Neural crest cell (in vitro differentiated cells): ENCODE measurements at places on chromosomes 16 and 17. TPM values are rescaled to one million over a fixed set of nuclear protein-coding genes. Genes with fewer than 3 reads are reported as not detected.
A peak's percentile ranks its signal among the peaks of the same experiment; 100 is the strongest.

DNAAF8 gene
- total RNA-seq, result 0.68 and 0.96 TPM in 2 replicates

ICAM2 gene
- total RNA-seq, result not detected in 2 replicates

HS3ST3B1 gene
- total RNA-seq, result 57.0 and 58.3 TPM in 2 replicates

OR2C1 gene
- total RNA-seq, result 0.16 TPM in 1 of 2 replicates, not detected in the other

ELMO3 gene
- 3.9 and 4.5 TPM in 2 replicates for total RNA-seq

RILP gene
- total RNA-seq, result 1.2 and 1.8 TPM in 2 replicates

GNG13 gene
- not detected in 2 replicates for total RNA-seq

PRSS36 gene
- 0.68 and 1.1 TPM in 2 replicates for total RNA-seq

UNKL gene
- 18.6 and 26.2 TPM in 2 replicates for total RNA-seq

GRCh38 chr17:45398800-45399199 lies 33.9 kb downstream of the ARHGAP27 start:
- no peak for DNase-seq
- H3K4me1 ChIP-seq, result peaks cover 10% of the 10 kb centered on the region
- no peak overlapping the region for H3K27ac ChIP-seq
- no peaks in the 10 kb centered on the region for H3K36me3 ChIP-seq
- H3K4me3 ChIP-seq, result no peak overlapping the region

GRCh38 chr17:17843096-17843495 lies 6.3 kb upstream of the SREBF1 start:
- no peak for DNase-seq
- H3K27me3 ChIP-seq, result no peaks in the 10 kb centered on the region
- no peaks in the 10 kb centered on the region for H3K36me3 ChIP-seq
- H3K27ac ChIP-seq, result no peak overlapping the region
- H3K4me1 ChIP-seq, result peaks cover 29% of the 10 kb centered on the region
- no peak overlapping the region for H3K4me3 ChIP-seq

- H3K27me3 ChIP-seq, result no peaks in the 10 kb centered on the region
- no peaks in the 10 kb centered on the region for H3K36me3 ChIP-seq
- no peak for DNase-seq
- H3K4me3 ChIP-seq, result no peak overlapping the region
These were observed 158.8 kb downstream of the CCDC182 start for GRCh38 chr17:57586196-57586740.

DNA sequence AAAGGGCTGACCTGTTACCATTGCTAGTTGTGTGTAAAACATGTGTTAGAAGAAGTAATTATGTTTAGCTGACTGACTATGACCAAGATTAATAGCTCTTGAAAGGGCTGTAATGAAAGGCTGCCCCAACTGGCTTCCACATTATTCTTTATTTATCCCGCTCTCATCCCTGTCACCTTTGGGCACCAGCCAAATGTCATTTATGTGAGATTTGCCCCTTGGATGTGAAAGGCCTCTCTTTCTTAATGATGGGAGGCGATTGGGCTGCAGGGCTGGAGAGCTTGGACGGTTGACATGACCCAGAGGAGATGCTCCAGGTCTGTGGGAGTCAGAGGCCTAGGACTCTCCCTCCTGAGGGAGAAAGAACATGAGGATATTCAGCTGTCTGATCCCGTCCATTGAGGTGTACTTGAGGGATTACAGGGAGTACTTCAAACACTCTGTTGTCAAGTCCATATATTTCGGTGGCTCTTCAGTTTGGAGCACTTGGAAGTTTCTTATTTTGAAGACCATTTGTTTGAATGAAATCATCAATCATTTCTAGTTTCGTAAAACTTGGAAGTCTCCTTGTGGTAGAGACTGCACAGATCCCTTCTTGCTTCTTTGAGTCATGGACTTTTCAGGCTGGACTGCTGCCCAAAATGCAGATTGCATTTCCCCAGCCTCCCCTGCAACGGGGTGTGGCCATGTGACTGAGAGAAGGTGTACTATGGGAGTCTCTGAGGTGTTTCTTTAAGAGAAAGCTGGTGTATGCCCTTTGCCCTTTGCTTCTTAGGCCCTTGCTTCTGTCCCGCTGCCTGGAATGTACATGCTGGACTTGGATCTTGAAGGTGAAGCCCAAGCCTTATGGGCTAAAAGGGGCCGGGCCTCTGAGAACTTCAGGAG lies 51.3 kb downstream of the FTO start:
- peak overlapping the region; percentile 61 for H3K4me3 ChIP-seq
- peaks cover 7% of the 10 kb centered on the region for H3K27me3 ChIP-seq
- no peak for DNase-seq
- peak overlapping the region; percentile 25 for H3K27ac ChIP-seq
- H3K36me3 ChIP-seq, result no peaks in the 10 kb centered on the region

DNA sequence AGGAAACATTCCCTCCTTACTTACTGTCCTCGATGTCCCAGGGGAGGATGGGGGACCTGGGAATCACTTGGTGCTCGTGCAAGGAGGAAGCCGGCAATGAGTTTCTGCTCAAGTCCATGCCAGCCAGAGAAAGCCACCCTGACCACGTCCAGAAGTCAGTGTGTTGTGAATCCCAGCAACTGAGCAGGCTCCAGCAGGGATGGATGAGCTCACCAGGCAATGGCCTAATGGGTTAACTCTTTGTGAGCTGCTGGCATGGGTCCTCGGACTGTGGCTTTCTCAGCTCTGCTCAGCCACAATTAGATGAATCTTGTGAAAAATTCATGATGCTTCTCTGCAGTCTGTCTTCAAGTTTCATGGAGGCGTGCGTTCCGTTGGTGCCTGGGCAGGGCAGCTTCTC lies at the start of gene PIRT:
PIRT (minus strand) TSS at position 167 of the 400 bp plus-strand sequence. CDS start 12,442 bp downstream, outside the sequence.
- H3K4me3 ChIP-seq, result no peak within 1 kb of the TSS
- no peak for DNase-seq
- peaks cover 5% of the 10 kb centered on the region for H3K27me3 ChIP-seq
- H3K36me3 ChIP-seq, result no peaks in the 10 kb centered on the region
- H3K27ac ChIP-seq, result no peak within 1 kb of the TSS

- no peaks in the 10 kb centered on the region for H3K27me3 ChIP-seq
- no peaks in the 10 kb centered on the region for H3K36me3 ChIP-seq
- DNase-seq, result peak; percentile 37
These were observed 622 bp downstream of the NDEL1 start for GRCh38 chr17:8436169-8436843.

GRCh38 chr17:40986920-40987319 lies 2.8 kb upstream of the KRT40 start:
- H3K36me3 ChIP-seq, result no peaks in the 10 kb centered on the region
- peaks cover 8% of the 10 kb centered on the region for H3K27me3 ChIP-seq
- no peaks in the 10 kb centered on the region for H3K4me1 ChIP-seq

DNA sequence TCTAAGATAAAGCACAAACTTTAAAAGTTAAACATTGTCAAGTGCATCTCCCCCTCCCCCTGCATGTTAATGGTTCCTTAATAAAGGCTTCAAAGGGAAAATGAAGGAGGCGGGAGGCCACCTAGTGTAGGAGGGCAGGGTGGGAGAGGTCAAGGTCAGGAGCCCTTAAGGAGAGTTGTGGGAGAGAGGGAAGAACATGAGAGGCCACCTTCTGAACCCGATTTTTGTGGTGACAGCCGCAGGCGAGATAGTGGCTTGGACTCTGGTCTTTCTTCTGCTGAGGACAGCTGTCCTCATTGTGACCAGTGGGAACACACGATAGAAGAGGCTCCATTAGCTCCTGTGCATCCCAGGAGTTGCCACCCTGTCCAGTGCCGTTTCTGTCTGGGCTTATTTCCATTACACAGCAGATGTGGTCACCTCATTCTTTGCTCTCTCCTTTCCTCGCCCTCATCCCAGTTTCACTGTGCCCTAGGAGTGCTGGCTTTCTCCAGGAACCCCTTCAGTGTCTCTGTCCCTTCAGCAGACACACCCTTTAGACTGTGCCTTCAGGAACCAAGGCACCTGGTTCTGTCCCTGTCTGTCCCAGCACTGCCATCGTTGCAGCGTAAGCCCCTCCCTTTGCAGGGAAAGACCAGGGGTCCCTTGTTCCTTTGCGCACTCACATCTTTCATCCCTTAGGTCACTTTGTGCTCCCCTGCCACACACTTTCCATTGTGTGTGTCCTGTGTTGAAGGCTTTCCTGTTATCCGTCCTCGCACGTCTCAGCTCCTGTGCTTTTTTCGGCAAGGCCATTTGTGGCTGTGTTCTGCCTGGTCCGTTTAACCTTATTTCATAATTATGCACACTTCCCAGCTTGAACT lies 7.5 kb downstream of the SEC14L1 start:
- DNase-seq, result no peak
- H3K27me3 ChIP-seq, result no peaks in the 10 kb centered on the region
- H3K27ac ChIP-seq, result peak overlapping the region; percentile 38
- peak overlapping the region; percentile 44 for H3K4me3 ChIP-seq
- H3K4me1 ChIP-seq, result peaks cover 75% of the 10 kb centered on the region

GRCh38 chr16:20811889-20812439 lies 5.6 kb downstream of the REXO5 start:
- H3K27me3 ChIP-seq, result no peaks in the 10 kb centered on the region
- peaks cover 8% of the 10 kb centered on the region for H3K4me1 ChIP-seq
- H3K36me3 ChIP-seq, result no peaks in the 10 kb centered on the region

- H3K27me3 ChIP-seq, result peaks cover 33% of the 10 kb centered on the region
- peak overlapping the region; percentile 90 for H3K27ac ChIP-seq
- no peak for DNase-seq
- H3K4me1 ChIP-seq, result peaks cover 15% of the 10 kb centered on the region
These were observed 22.4 kb upstream of the EIF1 start for GRCh38 chr17:41666237-41666641.

DNA sequence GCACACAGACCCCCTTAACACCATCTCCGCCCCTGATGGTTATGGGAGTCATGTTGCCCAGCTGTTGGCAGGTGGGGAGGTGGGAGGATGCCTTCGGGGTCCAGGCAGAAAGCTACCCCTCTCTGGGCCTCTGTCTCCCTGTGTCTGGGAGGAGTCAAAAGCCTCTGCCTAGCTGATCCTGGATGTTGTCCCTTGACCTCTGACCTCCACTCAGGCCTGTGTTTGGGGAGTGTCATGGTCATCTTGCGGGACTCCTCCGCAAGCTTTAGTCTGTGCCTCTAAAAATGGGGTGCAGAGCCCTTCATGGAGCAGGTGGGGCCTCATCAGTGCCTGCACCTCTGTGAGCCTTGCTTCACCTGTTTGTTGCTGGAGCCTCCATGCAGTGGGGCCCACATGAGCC lies 3.8 kb downstream of the LLGL1 start:
- H3K27ac ChIP-seq, result no peak overlapping the region
- H3K27me3 ChIP-seq, result no peaks in the 10 kb centered on the region
- DNase-seq, result no peak
- no peaks in the 10 kb centered on the region for H3K36me3 ChIP-seq
- peaks cover 64% of the 10 kb centered on the region for H3K4me1 ChIP-seq

- H3K27me3 ChIP-seq, result no peaks in the 10 kb centered on the region
- no peak overlapping the region for H3K4me3 ChIP-seq
- no peak overlapping the region for H3K27ac ChIP-seq
- peaks cover 13% of the 10 kb centered on the region for H3K4me1 ChIP-seq
These were observed 19.4 kb upstream of the WDR45B start for GRCh38 chr17:82667668-82668000.

GRCh38 chr17:29867643-29868181 lies 62.3 kb downstream of the SSH2 start:
- no peak for DNase-seq
- no peak overlapping the region for H3K27ac ChIP-seq

DNA sequence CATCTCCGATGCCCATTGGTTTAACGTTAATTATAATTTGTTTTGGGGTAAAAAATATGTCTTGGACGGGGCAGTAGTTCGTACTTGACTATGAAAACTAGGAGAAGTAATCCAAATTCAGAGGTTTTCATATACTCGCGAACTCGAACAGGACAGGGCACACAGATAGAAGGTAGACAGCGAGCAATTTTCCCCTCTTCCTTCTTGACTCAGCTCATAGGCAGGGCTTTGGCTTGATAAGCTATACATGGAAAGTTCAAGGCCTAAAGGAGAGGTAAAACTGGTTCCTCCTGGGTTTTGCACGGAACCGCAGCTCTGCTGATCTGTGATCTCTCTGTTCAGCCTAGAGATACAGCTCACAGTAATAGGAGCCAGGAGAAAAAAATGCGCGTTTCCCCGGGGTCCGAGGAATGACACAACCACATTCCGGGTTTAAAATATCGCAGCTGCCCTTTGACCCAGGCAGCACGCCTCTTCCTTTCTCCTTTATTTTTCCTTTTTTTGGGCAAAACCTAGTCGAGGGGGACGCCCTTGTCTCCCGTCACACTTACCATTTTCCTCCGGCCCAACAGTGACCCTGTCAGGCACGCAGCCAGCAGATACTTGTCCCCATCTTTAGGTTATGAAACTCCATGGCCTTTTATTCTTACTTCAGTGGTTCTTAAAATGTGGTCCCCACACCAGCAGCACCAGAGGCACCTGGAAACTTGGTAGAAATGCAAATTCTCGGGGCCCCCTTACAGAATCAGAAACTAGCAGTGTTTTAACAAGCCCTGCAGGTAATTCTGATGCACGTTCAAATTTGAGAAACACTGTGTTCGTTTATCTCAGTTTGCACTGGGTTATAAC lies 1.7 kb upstream of the LASP1 start:
- peak overlapping the region; percentile 75 for H3K27ac ChIP-seq
- H3K36me3 ChIP-seq, result peaks cover 2% of the 10 kb centered on the region
- peak overlapping the region; percentile 97 for H3K4me3 ChIP-seq
- H3K4me1 ChIP-seq, result peaks cover 52% of the 10 kb centered on the region
- H3K27me3 ChIP-seq, result peaks cover 41% of the 10 kb centered on the region

- H3K36me3 ChIP-seq, result no peaks in the 10 kb centered on the region
- peaks cover 32% of the 10 kb centered on the region for H3K27me3 ChIP-seq
- no peak overlapping the region for H3K4me3 ChIP-seq
These were observed 536.3 kb upstream of the EEF2KMT start for GRCh38 chr16:5633845-5634440.

GRCh38 chr16:22016927-22017326 lies 9.0 kb downstream of the MOSMO start:
- H3K4me3 ChIP-seq, result no peak overlapping the region
- H3K27me3 ChIP-seq, result no peaks in the 10 kb centered on the region
- no peaks in the 10 kb centered on the region for H3K36me3 ChIP-seq
- DNase-seq, result no peak

GRCh38 chr17:9408381-9408780 lies 167.2 kb downstream of the STX8 start:
- no peak for DNase-seq
- H3K36me3 ChIP-seq, result peaks cover 2% of the 10 kb centered on the region
- peaks cover 14% of the 10 kb centered on the region for H3K4me1 ChIP-seq
- no peaks in the 10 kb centered on the region for H3K27me3 ChIP-seq
